ENCODE measurements at places on chromosomes 1 and 21. TPM values are rescaled to one million over a fixed set of nuclear protein-coding genes. Genes with fewer than 3 reads are reported as not detected.

Gene ITPKB
- 25.1 TPM for polyA plus RNA-seq

Gene SHE
- polyA plus RNA-seq: 9.9 TPM

Gene BGLAP
- polyA plus RNA-seq: 3.3 TPM

- no peak for DNase-seq
Observed at GRCh38 chr21:44883250-44883649, 9.8 kb upstream of the PTTG1IP start.

GRCh38 chr1:41672173-41672572 lies 187.7 kb upstream of the EDN2 start:
- DNase-seq: no peak

- peak; percentile 51 for DNase-seq
Observed at GRCh38 chr1:172293429-172293828, 127.1 kb upstream of the C1orf105 start.

DNA sequence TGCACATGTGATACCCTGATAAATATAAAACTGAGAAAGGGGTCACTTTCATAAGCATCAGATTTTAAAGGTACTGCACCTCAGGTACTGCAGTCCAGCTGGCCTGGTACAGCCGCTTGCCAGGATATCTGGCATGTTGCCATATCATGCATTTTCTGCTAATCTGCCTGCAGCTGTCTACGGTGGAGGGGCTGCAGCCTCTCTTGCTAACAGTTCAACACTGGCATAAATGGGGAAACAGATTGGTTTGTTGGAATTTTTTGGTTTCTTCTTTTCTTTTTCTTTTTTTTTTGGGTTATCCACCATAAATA lies 71.5 kb downstream of the MIS18A start:
- DNase-seq: no peak

DNA sequence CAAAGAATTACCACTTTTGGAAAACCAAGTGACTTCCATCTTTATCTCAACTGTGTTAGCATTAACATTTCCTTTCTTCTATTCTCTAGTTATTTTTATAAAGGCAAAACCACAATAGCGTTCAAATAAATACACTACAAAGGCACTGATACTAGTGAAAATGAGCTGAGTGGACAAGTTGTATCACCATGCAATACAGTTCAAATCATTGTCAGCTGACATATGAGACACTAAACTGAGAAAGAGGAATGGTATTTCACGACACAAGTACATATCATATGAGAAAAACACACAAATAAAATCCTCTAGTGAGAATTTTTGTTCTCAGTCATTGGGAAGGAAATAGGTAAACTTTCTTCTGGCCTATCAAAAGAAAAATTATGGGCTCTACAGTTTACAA lies 26.2 kb downstream of the ENAH start:
- no peak for DNase-seq

DNA sequence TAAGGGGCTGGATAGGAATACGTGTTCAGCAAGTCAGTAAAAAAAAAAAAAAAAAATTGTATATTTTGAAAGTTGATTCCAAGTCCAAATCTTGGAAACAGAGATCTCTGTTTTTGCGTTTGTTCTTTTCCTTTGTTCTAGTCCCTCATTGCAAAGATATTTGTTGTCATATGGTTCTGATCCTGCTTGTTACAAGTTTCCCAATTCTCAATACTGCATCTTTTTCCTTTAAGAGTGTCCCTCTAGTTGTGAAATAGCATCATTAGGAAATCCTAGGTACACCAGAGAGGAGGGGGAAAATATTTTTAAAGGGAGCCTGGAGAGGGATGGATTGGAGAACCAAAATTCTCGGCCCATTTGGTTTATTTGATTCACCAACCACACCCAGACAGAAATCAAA lies 152.2 kb upstream of the C1orf105 start:
- no peak for DNase-seq

DNA sequence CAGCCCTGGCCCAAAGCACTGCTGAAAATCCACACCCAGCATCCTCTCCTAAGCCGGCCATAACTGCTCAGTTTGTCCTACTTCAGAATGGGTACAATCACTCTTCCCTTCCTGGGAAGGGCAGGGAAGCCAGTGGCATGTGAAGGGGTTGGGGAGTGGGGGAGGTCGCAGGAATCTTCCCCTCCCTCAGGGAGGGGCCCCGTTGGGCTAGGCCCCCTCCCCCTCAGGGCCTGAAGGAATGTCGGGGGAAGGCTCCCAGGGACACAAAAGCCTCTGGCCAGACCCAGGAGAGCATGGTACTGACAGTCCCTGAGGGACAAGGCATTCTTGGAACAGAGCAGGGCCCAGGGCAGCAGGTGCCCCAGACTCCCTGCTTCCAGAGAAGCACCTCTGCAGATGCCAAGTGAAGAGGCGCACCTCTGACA lies 1.2 kb downstream of the ELOVL1 start:
- no peak for DNase-seq

- no peak for DNase-seq
Observed at GRCh38 chr1:187977298-187977697, 1148.5 kb downstream of the PLA2G4A start.

GRCh38 chr1:245241526-245242130 lies 86.8 kb downstream of the KIF26B start:
- no peak for DNase-seq

DNA sequence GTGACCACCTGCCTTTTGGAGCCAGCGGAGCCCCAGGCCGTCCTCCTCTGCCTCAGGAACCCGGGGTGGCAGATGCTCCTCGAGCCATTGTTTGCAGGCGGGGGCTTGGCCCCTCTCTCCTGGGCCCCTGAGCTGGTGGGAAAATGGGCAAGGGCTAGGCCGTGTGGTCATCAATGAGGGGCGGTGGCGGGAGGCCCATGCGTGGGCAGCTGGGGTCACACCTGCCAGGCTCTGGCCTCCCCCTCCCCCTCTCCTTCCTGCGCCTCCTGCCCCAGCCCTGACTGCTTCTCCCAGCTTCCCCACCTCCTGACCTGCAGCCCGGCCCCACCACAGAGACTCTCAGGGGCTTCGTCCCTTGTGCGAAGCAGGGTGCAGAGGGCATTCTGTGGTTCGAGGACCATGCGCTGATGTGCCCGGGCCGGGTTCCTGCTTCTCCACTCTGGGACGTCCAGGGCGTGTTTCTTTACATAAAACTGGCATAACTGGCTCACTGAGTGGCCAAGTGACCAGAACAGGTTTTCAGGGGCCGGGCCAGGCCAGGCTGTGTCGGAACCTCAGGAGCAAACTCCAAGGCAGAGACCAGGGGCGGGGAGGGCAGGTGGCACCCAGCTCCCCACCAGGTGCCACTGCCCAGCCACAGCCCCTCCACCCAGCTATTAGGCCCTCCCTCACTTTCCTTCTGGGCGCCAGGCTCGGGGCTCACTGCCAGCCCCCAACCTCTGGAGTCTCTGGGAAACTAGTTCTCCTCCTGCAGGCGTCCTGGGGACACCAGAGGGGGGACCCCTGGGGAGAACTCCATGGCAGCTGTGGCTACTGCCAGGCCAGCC lies 9.3 kb downstream of the SAMD11 start:
- no peak for DNase-seq

DNA sequence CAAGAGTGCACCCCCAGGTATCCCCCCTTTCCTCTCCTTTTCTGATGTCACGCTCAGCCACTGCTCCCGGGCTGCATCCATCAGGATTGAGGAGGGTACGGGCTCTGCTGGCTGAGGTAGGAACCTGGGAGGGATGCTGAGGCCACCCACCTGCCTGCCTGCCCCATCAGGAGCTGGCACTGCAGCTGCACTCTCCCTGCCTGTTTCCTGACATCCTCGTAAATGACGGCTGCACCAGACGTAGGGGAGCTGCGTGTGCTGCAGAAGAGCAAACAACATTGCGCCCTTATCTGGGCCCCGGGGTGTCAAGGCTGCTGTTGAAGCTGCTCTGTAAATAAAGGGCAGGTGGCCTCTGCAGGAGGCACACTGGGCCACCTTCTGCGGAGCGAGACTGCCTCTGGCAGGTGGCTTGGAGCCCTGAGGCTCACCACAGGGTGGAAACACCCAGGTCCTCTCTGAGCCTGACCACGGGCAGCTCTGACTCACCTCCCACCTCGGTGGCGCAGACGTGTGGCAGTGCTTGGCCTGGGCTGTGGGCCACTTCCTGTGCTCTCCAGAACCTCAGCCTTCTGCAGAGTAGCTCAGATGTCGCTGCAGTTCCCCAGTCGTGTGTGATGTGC lies 30.9 kb downstream of the SNAP47 start:
- DNase-seq: no peak

GRCh38 chr1:237740846-237741245 lies 149.9 kb downstream of the ZP4 start:
- no peak for DNase-seq

DNA sequence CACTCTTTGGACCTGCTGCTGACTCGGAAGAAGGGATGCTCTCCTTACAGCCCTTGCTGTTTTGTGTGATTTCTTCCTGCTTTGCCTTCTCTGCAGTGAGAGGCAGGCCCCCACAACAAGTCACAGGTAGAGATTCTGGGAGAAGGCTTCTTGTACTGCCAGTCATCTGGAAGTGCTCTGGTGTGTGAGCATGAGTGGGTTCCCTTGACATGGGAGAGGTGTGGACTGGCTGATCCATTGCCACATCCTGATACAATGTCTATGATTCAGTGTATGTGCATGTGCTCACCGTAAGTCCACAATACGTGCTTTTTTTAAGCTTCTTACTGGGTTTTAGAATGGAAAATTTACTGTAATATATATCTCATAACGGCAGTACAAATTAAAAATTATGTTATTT lies 46.0 kb upstream of the PLA2G4A start:
- DNase-seq: no peak

GRCh38 chr1:115975569-115976061 lies 698 bp upstream of the SLC22A15 start:
- DNase-seq: no peak

GRCh38 chr1:10795276-10796021 lies 997 bp downstream of the CASZ1 start:
- DNase-seq: no peak

GRCh38 chr1:228084797-228085196 lies 2.3 kb downstream of the ARF1 start:
- DNase-seq: no peak
